ENCODE measurements at places on chromosomes 4 and X.

- DNase-seq = no peak
Measured at GRCh38 chr4:81359207-81359606, 112.5 kb downstream of the RASGEF1B start.

DNA sequence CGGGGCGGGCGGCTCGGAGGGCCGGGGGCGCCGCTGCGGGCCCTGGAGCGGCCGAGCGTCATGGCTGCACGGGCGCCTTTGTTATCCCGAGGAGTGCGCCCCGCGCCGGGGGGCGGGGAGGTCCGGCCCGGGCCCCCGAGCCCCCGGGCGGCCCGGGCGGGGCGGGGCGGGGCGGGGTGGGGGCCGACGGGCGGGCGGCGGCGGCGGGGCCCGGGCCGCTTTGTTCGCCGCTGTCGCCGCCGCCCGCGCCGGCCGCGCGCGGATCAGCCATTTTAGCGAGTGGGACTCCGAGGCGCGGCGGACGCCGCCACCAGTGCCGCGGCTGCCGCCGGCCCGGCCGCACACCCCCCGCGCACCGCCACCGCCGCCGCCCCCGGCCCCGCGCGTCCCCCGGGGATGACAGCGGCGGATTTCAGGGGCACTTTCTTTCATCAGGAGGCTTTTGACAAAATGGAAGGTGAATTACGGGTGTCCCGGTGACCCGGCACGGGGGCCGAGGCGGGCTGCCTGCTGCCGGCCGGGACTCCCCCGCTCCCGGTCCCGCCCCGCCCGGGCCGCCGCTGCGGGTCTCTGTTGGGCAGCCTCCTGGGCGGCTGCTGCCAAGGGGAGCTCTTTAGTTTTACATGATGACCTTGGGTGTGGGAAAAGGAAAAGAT, 1.2 kb downstream of the HMGB3 start:
- DNase-seq = no peak

GRCh38 chr4:185016101-185016940, 2.0 kb upstream of the HELT start:
- no peak for DNase-seq

- no peak for DNase-seq
Measured at GRCh38 chr4:53012738-53013137, 150.6 kb downstream of the RASL11B start.

DNA sequence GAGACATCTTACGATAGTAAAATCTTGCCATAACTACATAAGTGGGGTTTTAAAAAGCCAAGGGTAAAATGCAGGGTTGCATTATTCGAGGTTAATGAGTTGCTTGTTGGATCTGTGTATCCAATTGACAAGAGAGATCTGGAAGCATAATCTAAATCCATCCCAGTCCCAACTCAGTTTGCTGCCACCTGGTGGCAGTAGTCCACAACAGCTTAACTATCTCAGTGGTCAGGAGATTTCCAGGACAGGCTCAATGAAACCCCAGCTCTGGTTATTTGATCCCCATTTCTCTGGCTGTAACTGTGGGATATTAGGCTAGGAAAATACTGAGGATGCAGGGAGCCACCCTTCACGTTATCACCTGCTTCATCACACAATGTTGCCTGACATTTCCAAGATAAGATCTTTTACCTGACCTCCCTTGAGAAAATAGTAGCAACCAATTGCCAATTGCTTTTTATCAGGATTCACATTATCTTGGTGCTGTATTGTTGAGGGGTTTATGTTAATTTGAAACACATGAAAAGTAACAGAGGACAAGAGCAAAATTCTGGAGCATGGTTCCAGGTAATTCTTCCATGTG, 88.2 kb upstream of the TNIP3 start:
- DNase-seq = peak; percentile 67

- DNase-seq = peak; percentile 73
Measured at GRCh38 chrX:103554687-103555424, 30.5 kb upstream of the TCEAL4 start.

GRCh38 chrX:149762696-149763614, 10.9 kb upstream of the HSFX1 start:
- DNase-seq = no peak

DNA sequence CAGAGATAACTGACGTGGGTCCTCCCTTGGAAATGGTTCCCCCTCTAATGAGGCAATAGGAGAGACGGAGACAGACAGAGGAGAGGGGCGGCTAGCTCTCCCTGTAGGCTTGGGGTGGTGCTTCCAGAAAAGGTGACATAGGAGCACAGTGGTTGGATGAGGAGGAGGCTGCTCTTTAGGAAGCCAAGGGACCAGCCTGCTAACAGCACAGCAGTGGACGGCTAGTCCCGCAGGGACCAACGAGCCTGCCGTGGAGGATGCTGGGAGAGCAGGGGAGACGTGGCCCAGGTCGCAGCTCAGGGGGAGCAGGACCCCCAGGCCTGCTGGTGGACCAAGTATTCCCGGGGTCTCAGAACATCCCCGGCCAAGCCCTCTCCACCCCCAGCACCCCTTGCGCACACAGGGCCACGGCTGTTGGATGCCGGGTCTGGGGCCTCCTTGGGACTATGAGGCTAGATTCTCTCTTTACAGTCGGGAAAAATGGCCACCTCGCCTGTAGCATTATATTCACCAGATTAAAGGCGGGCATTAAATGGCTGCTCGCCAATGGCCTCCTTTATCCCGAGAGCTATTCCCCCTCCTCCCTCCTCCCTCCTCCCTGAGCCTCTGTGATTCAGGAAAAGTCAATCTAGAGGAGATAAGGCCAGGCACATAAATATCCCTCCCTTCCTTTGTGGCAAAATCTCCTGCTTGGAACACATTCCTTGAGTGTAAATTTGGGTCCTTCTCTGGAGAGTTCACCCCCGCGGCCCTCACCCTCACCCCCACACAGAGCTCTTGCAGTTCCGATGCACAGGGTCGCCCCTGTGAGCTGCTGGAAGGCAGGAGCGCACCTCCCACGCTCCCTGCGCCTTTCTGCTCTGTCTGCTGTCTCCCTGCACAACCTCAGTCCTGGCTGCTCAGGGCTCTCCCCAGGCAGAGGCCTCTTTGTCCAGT, 30.5 kb upstream of the NSG1 start:
- no peak for DNase-seq

DNA sequence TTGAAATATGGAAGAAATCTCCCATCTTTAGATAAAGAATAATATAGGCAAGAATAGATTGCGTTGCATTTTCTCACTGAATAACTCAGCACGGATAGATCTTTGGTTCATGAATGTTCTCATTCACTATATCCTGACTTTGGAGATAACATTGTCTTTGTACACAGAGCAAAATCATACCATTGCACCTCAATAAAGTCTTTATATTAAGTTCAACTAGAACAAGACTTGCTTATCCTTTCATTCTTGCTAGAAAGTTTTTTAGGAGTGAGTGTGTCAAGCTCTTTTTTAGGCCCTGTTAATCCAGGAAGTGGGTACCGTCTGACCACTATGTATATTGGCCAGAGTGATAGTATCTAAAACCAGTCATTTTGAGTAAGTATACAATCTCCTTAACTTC, 658.7 kb downstream of the FSTL5 start:
- no peak for DNase-seq

GRCh38 chrX:103817502-103817901, 14.6 kb downstream of the RAB9B start:
- peak; percentile 65 for DNase-seq

GRCh38 chrX:153496590-153496959, 1.8 kb downstream of the BGN start:
- DNase-seq = no peak

DNA sequence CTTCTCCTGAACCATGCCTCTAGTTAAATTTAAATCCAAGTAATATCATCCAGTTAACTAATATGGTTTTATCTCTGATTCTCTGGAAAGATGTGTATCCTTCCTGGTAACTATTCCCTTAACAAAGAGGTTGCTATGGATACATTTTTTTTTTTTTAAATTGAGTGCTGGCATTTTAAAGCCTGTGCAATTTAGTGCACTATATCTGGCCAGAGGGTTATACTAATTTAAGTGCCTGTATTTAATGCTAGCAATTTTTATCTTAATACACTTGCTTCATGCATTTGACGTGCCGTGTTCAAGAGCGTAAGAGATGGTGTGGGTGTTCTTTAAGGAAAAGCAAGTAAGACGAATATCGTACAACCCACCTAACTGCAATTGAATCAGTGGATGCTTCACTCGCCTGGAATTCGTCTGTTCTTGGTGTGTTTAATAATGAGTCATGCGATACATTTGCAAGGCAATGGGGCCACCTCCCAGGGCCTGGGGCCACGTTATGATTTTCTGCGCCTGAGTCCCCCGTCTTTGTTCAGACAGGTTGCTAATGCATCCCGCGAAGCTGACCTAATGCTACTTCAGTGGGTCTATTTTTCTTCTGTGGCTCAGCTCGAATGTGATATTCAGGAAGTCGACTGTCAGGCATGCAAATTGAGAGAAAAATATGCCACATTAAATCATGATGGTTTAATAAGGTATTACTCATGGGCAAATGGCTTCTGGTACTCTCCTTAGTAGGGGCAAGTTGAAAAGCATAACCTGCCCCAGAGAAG, 14.2 kb upstream of the MID1 start:
- no peak for DNase-seq

DNA sequence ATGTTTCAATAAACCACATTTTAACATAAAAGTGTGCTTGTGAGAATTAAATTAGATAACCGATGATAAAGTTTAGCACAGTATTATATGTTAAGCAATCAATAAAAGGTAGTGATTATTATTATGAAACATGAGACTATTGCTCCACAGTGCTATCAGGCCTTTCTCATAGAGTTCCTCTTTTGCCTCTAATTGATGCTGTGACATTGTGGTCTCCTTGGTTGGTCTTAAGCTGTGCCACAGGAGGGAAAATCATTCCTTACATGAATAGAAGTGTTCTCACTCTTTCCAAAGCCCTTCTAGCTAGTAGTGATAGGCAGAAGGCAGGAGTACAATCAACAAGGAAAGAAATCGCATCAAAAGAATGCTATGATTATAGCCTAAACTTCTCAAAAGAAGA, 9.2 kb upstream of the PDHA2 start:
- DNase-seq = no peak

- DNase-seq = no peak
Measured at GRCh38 chrX:25156323-25156722, 140.6 kb upstream of the ARX start.

- no peak for DNase-seq
Measured at GRCh38 chrX:17038277-17038676, 91.8 kb downstream of the REPS2 start.
